Activated CD4-positive, alpha-beta T cell treated with anti-CD3 and anti-CD28 coated beads, Interleukin-2, amount 50 U/mL, for 48 hours (primary cell): ENCODE measurements at places on chromosomes 2 and 18.
A peak's percentile ranks its signal among the peaks of the same experiment; 100 is the strongest.

DNA sequence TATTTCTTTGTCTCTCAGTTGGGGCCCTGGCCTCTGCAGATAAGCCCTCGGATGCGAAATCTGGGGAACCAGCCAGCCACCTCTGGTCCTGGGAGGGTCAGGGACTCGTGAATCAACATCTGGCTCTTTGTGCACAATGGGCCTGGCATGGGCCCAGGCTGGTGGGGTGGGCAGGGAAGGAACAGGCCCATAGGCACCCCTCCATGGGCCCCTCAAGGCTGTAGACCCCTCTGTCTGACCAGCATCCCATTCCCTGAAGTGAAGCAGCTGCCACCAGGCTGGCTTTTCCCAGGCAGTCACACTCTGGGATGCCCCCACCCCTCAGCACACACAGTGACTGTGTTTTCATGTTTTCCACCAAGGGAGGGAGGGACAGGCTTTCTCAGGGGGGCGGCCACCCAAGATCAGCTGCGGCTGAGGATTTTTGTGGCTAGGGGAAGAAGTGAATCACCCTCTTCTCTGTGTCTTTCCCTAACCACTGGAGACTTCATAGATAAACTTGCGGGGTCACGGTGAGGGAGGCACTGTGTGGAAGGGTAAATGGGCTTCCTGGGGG is 166.0 kb downstream of the AGAP1 start:
- DNase-seq, result no peak

DNA sequence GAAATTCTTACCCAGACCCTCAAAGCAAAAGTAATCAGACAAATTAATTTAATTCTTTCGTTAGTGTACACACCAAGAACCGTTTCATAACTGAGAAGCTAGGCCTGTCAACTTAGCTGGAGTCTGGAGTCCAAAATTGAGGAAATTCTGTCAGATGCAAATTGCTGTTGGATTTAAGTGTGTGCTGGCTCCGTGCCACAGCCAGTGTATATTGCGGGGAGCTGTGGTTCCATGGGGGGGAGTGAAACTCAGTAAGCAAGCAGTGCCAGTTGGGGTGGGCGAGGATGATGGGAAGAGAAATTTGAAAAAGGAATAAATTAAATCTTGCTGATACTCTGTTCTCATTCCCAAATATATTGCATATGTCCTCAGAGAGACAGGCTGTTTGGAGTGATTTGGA is 4.0 kb downstream of the ARPC2 start:
- DNase-seq, result no peak

GRCh38 chr2:157593411-157593810 is 35.3 kb downstream of the ACVR1C start:
- DNase-seq, result no peak

DNA sequence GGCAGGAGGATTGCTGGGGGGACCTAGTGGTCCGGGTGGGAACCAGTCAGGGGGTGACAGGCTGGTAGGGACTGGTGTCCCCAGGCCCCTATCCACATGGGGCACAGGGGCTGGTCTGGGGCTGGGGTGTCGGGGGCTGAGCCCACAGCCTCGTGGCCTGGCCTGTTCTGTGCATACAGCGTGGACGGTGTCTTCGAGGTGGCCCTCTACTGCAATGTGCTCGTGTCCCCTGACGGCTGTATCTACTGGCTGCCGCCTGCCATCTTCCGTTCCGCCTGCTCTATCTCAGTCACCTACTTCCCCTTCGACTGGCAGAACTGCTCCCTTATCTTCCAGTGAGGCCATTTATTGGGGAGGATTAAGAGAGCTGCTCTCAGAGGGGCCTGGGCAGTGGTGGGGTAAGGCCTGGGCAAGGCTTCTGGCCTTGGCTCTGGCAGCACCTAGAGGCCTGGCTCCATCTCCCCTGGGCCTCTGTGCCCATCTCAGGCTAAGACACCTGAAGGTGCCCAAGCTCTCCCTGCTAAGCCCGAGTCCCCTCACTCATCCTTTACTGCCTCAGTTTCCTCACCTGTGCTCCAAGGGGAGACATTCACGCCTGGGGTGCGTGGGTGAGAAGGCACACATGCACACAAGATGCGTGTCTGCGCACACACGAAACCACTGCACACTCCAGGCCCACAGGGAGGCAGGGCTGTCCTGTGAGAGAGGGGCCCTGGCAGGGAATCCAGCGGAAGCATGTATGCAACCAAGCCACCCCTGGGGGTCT is 1.9 kb downstream of the CHRNG start:
- DNase-seq, result no peak

- no peak for DNase-seq
Observed at GRCh38 chr2:118251427-118251826, 163.2 kb downstream of the INSIG2 start.

DNA sequence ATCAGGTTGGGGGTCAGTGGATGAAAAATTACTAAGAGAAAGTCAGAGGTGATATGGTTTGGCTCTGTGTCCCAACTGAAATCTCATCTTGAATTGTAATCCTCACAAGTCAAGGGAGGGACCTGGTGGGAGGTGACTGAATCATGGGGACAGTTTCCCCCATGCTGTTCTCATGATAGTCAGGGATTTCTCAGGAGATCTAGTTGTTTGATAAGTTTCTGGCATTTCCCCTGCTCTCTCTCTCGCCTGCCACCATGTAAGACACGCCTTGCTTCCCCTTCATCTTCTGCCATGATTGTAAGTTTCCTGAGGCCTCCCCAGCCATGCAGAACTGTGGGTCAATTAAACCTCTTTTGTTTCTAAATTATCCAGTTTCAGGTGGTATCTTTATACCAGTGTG is 945.8 kb upstream of the CRIM1 start:
- DNase-seq, result no peak

- DNase-seq, result peak; percentile 12
Observed at GRCh38 chr2:199659207-199659606, 191.8 kb downstream of the FTCDNL1 start.

DNA sequence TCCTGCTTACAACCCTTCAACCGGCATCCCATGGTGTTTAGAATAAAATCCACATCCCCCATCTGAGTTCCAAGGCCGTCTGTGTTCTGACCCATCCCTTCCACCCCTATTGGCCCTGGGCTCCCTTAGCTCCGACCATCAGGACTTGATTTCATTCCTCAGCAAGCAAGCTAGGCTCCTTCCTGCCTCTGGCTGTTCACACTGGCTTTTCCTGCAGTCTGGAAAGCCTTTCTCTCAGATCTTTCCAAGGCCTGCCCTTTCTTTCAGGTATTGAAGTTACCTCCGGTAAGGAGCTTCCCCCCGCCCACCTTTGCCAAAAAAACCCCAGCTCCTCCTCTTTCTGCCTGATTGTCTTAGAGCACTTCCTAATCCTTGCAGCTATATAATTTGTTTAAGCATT is 86.8 kb downstream of the CLIP4 start:
- no peak for DNase-seq

GRCh38 chr18:46536215-46536874 is 120.7 kb downstream of the LOXHD1 start:
- no peak for DNase-seq

GRCh38 chr18:6729247-6730091 is at the start of gene ARHGAP28:
TSS of gene ARHGAP28 (plus strand) at chr18:6729716. CDS start at chr18:6729822, 106 bp downstream.
- DNase-seq, result peak; percentile 6
